ENCODE measurements at places on chromosomes 5 and 9. TPM values are rescaled to one million over a fixed set of nuclear protein-coding genes. Genes with fewer than 3 reads are reported as not detected.

The TAS2R1 gene
- not detected for total RNA-seq

The CERCAM gene
- 17.5 TPM for total RNA-seq

The SLC35D2 gene
- total RNA-seq: 25.3 TPM

GRCh38 chr9:4070266-4070665, 229.6 kb downstream of the GLIS3 start:
- no peak for DNase-seq

- DNase-seq: no peak
These were observed 68.2 kb downstream of the THBS4 start for GRCh38 chr5:80103371-80103770.

- DNase-seq: no peak
These were observed 32.9 kb downstream of the NIPAL4 start for GRCh38 chr5:157492886-157493285.

DNA sequence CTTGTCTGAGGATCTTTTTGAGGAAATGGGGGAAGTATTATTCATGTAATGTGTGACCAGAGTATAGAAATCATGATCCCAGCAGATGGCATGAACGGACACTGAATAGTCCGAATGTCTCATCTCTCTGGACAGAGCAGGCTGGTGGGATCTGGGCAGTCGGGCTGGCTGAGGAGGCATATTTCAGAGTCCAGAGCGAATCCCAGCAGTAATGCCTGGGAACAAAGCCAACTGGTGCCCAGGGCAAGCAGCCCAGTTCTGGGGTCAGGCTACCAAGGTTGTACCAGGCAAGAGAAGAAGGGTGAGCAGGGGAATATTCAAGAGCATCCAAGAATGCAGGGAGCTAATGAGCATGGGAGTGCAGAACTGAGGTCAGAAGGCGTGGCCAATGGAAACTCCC, 306.4 kb downstream of the ZSWIM6 start:
- no peak for DNase-seq

The TEX48 gene
- total RNA-seq: not detected

Data from dermis microvascular lymphatic vessel endothelial cell (primary cell).